ENCODE measurements at places on chromosomes 3 and 15. TPM values are rescaled to one million over a fixed set of nuclear protein-coding genes. Genes with fewer than 3 reads are reported as not detected.

DNA sequence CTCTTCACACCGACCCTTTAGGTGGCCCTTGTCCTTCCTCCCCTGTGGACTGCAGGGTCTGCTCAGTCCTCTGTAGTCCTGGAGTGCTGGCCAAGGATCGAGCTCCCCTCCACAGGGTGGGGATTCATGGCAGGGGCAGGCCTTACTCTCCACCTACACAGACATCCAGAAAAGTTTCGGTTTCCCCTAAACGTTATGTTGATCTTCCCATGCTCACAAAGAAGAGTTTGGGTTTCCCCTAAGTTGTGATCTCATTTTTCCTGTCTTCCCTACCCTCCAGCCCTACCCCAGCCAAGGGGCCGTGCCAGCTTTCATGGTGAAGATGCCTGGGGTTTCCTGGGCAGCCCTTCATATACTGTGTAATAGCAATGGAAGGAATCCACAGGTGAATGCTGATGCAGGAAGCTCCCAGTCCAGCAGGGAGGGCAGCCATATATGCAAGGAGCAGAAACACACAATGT, 10.3 kb downstream of the STOML1 start:
- no peak for DNase-seq

- no peak for DNase-seq
Measured at GRCh38 chr15:95451938-95452337, 878.6 kb upstream of the NR2F2 start.

DNA sequence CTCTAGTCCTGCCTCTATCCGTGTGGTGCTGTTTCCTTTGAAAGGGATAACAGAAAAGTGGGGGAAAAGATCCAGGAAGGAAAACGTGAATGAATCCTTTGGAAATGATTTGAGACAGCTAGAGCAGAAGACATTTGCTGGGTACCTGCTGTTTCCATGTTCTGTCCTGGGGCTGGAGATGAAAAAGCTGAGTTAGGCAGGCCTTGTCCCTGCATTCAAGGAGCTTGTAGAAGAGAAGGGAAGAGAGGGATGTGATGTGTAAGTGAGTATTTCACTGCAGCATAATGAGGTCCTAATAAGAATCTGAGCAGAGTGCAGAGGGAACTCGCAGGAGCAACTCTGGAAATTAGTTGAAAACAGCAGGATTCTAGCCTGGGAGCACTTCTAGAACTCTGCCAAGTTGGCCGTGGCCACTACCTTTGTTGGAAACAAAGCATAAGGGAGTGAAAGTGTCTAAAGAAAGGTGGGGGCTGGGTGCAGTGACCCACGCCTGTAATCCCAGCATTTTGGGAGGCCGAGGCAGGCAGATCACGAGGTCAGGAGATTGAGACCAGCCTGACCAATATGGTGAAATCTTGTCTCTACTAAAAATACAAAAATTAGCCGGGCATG, 13.8 kb upstream of the SEMA4B start:
- DNase-seq, result no peak

DNA sequence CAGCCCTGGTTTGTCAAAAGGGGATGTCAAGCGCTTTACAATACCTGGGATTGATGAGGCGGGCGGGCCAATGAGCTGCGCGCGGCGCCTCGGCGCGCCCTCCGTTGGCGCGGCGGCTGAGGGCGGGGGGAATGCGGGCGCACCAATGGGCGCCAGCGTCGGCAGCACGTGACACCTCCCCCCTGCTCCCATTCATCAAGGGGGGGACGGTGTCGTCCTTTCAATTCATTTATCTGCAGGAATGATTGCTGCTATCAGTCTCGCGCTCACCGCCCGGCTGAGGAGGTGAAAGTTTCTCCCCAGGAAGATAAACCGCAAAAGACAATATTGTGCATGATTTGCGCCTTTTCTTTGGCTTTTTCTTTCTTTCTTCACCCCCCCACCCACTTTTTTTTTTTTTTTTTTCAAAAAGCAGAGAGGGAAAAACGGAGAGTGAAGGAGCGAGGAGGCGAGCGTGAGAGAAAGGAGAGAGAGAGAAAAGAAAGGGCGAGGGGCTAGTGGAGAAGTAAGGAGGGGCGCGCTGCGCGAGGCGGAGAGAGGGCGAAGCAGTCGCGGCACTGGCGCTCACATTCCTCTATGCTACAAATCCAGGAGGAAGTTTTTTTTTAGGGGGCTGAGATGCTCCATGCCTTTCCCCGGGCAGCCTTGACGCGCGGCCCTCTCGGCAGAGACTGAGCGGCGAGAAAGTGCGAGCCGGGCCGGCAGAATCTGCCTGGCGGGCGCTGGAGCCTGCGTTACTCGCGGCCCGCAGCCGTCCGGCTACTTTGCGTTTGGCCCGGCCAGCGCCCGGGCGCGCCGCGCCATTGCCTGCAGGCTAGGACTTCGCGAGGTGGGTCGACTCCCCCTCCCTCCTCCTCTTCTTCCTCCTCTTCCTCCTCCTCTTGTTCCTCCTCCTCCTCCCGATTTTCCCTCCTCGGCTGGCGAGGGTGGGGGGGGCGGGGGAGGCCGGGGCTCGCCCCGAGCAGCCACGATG, at the start of gene ZIC1:
ZIC1 (plus strand) TSS at position 223 of the 973 bp plus-strand sequence; CDS start at position 971, 748 bp downstream.
- DNase-seq, result no peak

DNA sequence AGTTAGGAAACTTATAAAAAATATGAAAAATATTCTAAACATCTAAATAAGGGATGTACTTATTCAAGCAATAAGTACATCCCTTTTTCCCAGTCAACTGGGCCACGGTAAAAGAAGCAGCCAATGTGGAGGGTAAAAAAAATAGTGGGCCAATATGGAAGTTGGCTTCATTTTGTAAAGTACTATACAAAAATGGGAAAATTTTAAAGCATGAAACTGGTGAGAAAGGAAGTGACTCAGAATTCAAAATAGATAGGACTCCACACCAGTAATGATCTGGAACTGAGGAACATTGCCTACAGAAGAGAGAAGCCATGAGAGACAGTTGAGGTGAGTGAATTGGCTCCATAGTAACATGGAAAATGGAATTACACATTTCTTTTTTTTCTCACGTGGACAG, 108.9 kb downstream of the FNDC3B start:
- DNase-seq, result no peak

- peak; percentile 79 for DNase-seq
Measured at GRCh38 chr15:75732809-75733451, 20.3 kb upstream of the CSPG4 start.

SCG5 gene
- not detected for total RNA-seq

DNA sequence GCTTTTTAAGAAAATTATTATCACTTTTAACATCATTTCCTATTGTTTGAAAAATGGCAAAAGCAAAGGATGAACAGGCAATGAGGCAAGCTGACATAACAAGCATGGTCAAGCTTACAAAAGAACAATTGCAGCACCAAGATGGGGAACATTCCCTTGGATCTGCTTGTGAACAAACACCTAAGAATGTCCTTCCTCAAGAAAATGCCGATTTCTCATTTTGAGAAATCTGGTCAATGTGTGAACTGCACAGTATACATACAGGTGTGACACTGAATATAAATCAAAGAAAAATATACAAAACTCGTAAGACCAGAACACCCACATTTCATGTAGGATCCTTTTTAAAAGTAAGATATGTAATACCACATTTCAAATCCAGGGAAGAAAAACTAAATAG, 58.9 kb downstream of the LRRFIP2 start:
- no peak for DNase-seq

DNA sequence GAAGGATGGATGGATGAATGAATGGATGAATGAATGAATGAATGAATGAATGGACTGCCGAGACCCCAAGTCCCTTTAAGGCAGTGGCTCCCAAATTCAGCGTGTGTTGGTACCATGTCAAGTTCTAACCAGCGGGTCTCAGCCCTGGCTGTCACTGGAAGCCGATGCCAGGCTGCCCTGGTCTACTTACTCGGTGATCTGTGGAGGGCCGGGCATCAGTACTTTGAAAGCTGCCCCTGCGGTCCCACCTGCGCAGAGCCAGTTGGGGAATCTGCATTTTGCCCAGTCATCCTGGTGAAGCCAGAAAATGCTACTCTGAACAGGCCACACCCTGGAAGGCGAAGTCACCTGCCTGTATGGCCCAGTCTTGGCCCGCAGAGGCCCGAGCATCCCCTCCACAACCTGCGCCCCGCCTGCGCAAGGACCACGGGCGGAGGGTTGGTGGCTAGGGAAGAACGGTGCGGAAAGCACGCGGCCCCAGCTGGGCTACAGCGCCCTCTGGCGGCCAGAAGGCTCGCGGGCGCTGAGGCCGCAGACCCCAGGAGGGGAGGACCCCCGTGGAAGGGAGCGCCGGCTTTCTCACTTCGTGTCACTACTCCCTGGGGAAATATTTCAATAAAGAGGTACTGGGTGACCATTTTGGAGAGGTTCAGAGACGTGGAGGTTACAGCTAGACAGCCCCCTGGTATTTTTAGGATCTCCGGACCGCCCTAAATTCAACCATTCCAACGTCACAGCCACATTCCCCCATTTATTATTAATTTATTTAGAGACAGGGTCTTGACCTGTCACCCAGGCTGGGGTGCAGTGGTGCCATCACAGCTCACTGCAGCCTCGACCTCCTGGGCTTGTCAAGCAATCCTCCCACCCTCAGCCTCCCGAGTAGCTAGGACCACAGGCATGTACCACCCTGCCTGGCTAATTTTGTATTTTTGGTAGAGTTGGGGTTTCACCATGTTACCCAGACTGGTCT, 34.9 kb downstream of the PRKCD start:
- DNase-seq, result no peak

- DNase-seq, result no peak
Measured at GRCh38 chr3:38968403-38968802, 83.3 kb downstream of the SCN11A start.

- no peak for DNase-seq
Measured at GRCh38 chr3:172692751-172693338, 18.0 kb downstream of the NCEH1 start.

DNA sequence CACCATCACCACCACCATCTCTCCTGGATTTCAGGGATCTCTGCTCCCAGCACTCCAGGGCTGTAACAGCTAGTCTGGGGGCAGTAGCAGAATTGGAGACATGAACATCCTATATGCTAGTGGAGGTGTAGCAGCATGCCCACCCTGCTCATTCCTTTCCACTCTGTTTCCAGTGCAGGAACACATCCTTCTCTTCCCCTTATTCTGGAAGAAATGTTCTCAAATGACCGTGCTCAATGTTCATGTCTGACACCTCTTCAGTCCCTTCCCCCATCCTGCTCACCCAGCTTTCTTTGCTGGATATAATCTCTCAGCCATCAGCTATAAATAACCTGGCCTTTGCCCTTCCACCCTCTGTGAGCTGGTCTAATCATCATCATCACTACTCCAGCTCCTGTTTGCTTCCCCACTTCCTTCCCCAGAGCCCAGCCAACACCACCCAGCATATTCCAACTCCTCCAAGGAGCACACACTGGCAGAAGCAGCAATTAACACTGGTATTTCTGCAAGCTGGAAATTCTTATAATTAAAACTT, 31.1 kb downstream of the DCLK3 start:
- DNase-seq, result no peak

GRCh38 chr3:101873619-101874018, 24.3 kb downstream of the NFKBIZ start:
- DNase-seq, result no peak

NRROS gene
- total RNA-seq, result 2.8 TPM

GOLGA8G gene
- not detected for total RNA-seq

OXTR gene
- total RNA-seq, result 0.12 TPM

SLC22A14 gene
- not detected for total RNA-seq

- DNase-seq, result no peak
Measured at GRCh38 chr3:48567500-48567899, 3.9 kb upstream of the UCN2 start.

DNA sequence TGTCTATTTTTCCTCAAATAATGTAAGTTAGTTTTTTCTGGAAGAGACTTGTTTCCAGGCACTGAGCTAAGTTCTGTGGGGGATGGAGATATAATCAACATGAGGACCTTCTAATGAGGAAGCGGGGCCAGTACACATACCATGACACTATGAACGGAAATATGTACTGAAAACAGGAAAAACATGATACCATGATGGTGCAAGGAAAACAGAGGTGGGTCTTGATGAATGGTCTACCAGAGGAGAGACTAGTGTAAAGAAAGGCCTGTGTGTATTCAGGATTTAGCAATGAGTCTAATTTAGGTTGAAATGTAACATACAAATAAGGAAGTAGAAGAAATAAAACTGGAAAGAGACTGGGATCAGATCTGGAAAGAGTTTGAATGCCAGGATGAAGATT, 38.9 kb upstream of the TPRG1 start:
- no peak for DNase-seq

IQCF5 gene
- not detected for total RNA-seq

DNA sequence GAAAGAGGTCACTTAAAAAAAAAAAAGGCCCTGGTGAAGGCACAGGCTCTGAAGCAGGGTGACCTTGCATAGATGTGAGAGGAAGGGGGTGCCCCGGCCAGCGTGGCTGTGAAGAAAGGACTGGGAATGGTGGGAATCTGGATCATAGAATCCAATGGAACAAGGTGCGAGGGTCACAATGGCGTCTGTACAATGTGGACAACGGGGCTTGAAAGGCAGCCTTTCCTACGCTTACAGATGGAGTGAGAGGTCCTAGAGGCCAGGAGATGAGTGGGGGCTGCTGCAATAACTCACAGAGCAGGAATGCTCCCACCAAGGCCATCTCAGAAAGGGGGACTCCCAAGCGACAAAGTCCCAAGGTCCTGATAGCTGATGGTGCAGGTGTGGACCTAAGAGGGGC, 162.2 kb downstream of the ATP10A start:
- DNase-seq, result no peak

GRCh38 chr15:88498996-88499395, 31.5 kb downstream of the MRPS11 start:
- DNase-seq, result peak; percentile 38

DNA sequence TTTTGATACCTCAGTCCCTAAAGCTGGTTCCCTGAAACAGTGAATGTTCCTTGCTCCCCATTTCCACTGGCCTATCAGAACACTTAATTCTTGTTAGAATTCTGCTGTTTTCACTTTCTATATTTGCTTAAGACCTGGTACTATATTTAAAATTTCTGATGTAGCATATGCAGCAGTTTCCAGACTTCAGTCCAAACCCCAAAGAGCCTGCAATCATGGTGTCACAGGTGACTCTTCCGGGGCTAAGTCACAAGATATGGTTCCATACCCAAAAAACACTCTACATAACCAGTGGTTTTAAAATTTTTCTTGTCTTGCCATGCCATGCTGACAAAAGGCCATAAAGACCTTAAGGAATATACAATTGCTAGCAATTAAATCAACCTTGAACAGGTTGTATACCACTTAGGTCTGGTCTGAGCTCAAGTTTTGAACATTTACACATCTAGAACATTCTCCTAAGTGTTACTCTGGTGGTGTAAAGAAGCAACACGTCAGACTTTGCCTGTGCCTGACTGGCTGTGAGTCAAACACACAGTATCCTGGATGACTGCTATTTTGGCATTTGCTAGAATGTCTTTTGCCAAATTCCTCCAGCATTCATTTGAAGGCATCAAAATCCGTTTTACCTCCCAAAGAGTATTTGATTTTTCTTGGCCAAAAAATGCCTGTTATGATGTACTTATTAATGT, 160.0 kb downstream of the FRMD5 start:
- DNase-seq, result peak; percentile 6

DNA sequence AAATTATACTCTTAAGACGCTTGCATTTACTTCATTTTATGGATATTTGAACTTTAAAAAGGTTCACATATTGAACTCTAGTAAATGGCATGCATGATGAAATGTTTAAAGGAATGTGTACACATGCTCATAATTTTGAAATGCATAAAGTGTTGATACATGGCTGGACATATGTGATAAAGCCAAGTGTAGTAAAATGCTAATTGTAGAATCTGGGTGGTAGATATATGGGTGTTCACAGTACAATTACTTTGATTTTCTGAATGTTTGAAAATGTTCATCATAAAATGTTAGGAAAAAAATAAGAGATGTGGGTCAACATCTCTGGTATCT, 4.2 kb upstream of the EFHB start:
- no peak for DNase-seq

DNAH12 gene
- total RNA-seq, result 0.15 TPM

Measured in heart right ventricle (tissue), 16 donors.